Kidney (tissue), 22 donors: ENCODE measurements at places on chromosomes 1 and 21. TPM values are rescaled to one million over a fixed set of nuclear protein-coding genes. Genes with fewer than 3 reads are reported as not detected.

GRCh38 chr1:205012391-205013140 lies 30.4 kb upstream of the CNTN2 start:
- no peak for DNase-seq

The PADI2 gene
- total RNA-seq, result 6.0 TPM

The MPC2 gene
- total RNA-seq, result 127 TPM

GRCh38 chr1:228288536-228289238 lies 80.8 kb downstream of the OBSCN start:
- peak; percentile 54 for DNase-seq

The KCNJ9 gene
- total RNA-seq, result not detected

The KCNK2 gene
- total RNA-seq, result 1.4 TPM

- no peak for DNase-seq
These were observed 37.3 kb downstream of the NPHP4 start for GRCh38 chr1:5954964-5955363.

- no peak for DNase-seq
These were observed 32.7 kb upstream of the KHDRBS1 start for GRCh38 chr1:31980835-31981455.

The ENAH gene
- total RNA-seq, result 42.3 TPM

GRCh38 chr21:16085421-16085820 lies 355.6 kb downstream of the USP25 start:
- DNase-seq, result no peak

DNA sequence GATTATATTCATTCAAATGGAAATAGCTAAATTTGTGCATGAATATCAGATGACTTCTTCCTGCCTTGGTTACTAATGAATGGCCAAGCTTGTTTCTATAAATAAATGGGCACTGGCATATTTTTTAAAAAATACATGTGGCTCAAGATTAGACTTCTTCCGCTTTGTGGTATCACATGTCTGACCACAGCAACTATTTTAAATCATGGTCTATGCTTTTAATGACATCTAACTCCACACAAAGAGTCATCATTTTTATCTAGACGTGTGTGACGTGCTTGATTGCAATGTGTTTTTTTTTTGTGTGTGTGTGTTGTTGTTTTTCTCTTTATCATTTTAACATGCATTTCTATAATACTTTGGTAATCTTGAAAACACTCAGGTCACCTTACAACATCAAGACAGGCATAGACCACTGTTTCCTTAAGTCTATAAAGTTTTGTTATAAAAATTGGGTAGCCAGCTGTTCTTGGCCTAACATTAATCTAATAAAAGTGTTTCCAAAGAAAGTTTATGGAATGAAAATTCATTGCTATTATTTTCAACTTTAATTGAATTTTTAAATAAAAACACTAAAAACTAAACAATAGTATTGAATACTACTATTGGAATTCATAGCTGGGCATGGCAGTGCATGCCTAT lies 29.5 kb downstream of the RGS1 start:
- no peak for DNase-seq

The ASCL5 gene
- not detected for total RNA-seq

DNA sequence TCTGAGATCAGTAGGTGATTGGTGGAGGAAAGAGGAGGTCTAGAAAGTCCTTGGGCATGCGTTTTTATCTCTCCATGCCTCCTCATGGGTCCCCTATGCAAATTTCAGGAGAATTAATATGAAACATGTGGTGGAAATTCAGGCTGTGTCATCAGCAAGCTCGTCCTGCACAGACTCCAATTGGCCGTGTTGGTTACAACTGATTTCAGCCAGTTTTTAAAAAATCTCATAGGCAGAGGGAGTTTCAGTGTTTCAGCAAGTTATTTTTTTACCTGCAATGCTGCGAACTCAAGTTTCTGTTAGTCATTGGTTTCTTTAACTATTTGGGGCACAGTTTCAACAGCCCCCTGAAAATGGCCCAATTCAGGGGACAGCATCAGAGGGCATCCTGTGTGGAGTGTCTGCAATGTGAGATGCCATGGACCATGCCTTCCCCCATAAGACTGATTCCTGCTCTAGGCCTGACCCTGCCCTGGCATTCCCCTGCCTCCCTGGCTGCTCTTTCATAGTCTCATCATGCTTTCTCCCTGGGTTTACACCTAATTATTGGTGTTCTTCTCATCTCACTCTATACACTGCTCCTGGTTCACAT lies 59.9 kb downstream of the C1orf198 start:
- no peak for DNase-seq

DNA sequence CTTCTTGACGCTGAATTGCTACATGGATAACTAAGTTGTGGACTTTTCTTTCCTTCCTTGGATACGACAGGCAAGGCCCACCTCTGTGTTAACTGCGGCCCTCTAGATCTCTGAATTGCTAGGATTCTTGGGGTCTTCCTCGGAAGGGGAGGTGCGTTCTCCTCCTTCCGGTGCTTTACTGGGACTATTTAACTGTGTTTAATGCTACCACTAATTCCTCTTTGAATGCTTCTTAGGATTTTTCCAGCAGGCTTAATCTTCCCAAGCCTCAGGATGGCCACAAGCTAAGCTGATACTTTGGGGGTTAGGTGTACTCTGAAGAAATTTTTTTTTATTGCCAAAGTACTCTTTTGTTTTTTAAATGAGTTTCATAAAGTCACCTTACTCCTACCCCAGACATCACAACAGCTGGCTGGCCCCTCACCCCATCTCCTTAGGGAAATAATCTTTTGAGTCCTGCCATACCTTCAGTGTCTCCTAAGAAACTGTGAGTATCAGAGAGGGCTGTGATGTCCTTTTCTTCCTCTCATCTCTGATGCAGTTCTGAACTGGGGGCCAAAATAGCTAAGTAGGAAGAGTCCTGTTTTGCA lies 21.4 kb downstream of the KIRREL1 start:
- DNase-seq, result no peak

DNA sequence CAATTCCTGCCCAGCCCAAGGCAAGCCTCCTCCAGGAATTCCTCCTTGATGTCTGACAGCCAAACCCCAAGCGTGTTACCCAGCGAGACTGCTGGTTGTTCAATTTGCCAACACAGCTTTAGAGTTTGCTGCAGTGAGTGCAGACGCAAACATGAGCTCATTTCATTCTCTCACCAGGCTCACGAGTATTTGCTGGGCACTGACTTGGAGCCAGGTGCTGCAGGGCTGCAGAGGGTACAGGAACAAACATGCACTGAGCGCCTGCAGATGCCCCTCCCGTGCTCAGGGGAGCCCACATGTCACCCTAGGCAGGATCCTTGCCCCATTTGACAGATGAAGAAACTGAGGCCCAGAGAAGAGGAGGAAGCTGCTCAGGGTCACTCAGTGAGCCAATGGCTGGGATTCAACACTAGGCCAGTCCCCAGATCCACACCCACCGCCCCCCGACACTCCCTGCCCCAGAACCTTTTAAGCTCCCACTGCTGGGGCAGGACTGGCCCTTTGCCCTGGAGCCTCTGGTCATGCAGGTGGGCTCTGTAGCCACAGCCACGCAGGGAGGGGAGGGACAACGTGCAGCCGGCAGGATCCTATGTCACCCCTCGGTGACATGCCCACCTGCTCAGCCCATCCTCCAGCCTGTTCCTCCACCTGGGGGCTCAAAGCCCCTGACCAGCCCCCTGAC lies 363.7 kb downstream of the MATN1 start:
- no peak for DNase-seq

DNA sequence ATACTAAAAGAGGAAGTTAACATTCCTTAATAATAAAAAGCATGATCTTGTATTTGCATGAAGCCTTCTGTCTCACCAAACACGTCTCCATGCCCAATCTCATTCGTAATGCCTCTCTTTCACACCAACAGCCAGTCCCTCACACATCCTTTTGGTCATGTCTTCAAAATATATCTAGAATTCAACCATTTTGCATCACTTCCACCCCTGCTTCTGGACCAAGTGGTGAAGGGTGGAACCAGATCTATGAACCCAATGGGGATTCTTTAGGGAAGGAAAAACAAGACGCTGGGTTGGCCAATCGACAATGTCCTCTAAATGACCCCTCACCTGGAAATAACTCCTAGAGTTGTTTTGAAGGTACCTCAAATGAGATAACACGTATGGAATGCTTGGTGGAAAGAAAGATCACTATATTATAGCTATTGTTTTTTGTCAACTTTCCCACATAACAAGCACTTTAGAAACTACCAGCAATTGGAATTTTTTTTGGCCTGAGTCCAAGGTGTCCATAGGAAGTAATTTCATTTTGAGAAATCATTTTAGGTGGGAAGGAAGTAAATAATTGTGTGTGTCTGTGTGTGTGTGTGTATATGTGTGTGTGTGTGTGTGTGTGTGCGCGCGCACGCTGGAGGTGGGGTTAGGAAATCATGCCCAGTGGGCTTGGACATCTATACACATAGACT lies at the start of gene KCNA10:
KCNA10 (minus strand) TSS at position 51 of the 686 bp plus-strand sequence. CDS start 388 bp downstream, outside the sequence.
- no peak for DNase-seq

DNA sequence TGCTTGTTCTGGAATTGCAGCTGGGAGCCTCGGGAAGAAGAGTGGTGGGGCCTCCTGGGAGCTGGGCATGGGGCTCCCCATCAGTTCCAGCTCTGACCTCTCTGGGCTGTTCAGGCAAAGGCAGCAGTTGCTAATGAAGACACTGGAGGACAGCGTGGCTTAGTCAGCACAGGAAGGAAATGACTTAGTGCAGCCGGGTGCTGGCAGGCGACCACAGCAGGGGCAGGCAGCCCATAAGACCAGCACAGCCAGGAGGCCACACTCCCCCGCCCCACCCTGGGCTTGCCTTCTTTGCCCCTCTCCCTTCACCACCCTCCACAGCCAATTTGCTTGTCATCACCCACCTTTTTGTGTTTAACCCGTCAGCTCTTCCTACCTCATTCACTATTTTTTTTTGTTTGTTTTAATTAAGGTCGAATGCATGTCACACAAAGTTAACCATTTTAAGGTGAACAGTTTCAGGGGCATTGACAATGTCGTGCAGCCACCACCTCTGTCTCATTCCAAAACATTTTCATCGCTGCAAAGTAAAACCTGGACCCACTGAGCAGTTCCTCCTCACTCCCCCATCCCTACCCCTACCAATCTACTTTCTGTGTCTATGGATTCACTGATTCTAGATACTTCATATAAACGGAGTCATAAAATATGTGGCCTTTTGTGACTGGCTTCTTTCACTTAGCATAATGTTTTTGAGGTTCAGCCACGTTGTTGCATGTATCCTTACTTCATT lies 10.9 kb downstream of the OLIG2 start:
- no peak for DNase-seq

- no peak for DNase-seq
These were observed 434.4 kb downstream of the PTPRU start for GRCh38 chr1:29670752-29671151.

- DNase-seq, result no peak
These were observed 545.4 kb downstream of the ADGRL2 start for GRCh38 chr1:82346141-82346540.

GRCh38 chr1:8082945-8083344 lies 56.8 kb upstream of the ERRFI1 start:
- DNase-seq, result no peak

GRCh38 chr1:182890927-182891610 lies 51.9 kb downstream of the DHX9 start:
- DNase-seq, result no peak

GRCh38 chr1:201585901-201586300 lies 47.0 kb downstream of the NAV1 start:
- no peak for DNase-seq

DNA sequence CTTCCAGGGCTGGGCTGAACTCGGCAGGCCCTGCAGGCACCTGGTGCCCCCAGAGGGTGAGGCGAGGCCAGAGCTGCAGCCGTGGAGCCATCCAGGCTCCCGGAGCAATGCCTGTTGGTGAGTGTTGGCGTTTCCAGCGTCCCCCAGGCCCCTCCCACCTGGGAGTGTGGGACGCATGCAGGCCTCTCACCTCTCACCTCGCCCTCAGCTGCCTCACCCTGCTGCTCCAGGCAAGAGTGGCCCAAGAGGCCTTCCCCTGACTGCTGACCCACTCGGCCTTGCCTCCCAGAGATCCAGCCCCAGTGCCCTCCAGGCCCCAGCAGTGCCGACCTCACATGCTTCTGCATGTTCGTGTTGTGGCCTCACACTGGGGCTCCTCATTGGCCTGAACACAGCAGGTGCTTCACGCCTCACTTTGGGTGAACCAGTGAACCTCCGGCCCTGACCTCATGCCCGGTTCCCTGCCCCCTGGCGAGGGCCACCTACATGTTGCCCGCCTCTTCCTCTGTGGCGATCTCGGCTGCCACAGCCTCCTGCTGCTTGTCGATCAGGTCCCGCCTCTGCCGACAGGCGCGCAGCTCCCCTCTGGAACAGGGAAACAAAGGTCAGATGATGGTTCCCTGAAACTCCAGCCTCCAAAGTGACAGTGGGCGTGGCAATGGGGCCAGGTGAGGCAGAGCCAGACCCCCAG lies 17.0 kb downstream of the CFAP74 start:
- no peak for DNase-seq

GRCh38 chr1:231860221-231861088 lies 233.9 kb downstream of the DISC1 start:
- DNase-seq, result no peak

GRCh38 chr1:100051401-100051800 lies 81.3 kb downstream of the SASS6 start:
- no peak for DNase-seq

The MYCL gene
- total RNA-seq, result 4.2 TPM

DNA sequence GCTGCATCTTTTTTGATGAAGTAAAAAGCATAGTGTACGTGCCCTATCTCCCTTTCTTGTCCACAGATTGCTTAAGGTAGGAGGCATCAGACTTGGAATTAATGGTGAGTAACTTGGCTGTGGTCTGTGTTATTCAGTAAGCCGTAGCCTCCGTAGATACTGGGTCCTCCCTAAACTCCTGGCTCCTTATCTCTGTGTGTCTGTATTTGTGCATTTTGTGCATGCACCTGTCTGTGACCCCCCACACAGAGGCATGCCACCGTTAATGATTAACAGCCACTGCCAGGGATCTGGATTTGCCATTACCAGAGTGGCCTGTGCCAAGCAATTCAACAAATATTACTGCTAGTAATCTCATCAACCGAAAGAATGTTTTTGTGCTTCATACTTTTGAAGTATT lies 31.9 kb downstream of the MAP3K21 start:
- DNase-seq, result peak; percentile 83

The GJB3 gene
- 8.8 TPM for total RNA-seq

DNA sequence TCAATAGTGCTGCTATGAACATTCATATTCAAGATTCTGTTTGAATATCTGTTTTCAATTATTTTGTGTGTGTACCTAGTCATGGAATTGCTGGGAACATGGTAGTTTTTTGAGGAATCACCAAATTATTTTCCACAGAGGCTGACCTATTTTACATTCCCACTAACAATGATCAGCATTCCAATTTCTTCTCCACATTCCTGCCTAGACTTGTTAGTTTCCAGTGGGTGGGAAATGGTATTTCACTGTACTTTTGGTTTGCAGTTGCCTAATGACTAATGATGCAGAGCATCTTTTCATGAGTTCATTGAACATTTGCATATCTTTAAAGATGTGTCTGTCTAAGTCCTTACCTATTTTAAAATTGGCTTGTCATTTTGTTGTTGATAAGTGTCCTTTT lies 1182.6 kb upstream of the B3GALT2 start:
- DNase-seq, result no peak

The CFHR1 gene
- 22.0 TPM for total RNA-seq

The CRNN gene
- total RNA-seq, result not detected

GRCh38 chr1:225389843-225390242 lies 38.0 kb downstream of the LBR start:
- no peak for DNase-seq

GRCh38 chr1:20448671-20449071 lies 37.3 kb downstream of the CAMK2N1 start:
- no peak for DNase-seq

GRCh38 chr1:227885648-227886502 lies 61.9 kb downstream of the WNT9A start:
- peak; percentile 84 for DNase-seq

- no peak for DNase-seq
These were observed 682.4 kb upstream of the ADGRL4 start for GRCh38 chr1:79688932-79689331.
